ENCODE measurements at places on chromosomes 6 and 20.

GRCh38 chr20:50309764-50310672 is 119.4 kb downstream of the CEBPB start:
- DNase-seq = no peak

- DNase-seq = no peak
Measured at GRCh38 chr20:24755411-24755922, 193.6 kb upstream of the CST7 start.

DNA sequence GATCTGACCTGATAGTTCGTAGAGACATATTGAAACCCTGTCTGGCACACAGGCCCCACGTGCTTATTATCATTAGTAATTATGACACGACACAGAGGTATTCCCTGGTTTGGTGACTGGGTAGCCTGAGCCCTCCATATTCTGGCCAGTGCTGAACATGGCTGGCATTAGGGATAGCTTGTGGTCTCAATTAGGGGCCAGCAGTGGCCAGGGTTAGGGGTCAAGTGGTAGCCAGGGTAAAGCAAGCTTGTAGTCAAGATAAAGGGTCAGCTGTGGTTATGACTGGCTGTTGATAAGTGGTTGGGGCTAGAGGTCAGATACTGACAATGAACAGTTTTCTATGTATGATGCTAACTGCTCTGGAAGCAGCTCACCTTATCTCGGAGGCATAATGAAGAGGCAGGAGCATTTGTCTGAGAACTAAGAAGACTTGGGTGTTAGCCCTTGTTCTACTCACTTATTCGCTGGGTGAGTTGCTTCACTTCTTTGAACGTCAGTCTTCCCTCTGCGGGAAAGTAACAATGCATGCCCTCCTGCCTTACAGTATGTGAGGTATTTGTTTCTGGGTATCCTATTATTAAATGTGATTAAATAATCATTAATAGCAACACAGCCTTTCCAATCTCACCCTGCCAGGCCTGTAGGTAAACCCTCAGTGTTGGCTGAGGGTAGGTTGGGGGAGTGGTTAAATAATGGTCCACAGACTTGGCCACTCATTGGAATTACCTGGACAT is 66.7 kb downstream of the VEGFA start:
- DNase-seq = no peak

DNA sequence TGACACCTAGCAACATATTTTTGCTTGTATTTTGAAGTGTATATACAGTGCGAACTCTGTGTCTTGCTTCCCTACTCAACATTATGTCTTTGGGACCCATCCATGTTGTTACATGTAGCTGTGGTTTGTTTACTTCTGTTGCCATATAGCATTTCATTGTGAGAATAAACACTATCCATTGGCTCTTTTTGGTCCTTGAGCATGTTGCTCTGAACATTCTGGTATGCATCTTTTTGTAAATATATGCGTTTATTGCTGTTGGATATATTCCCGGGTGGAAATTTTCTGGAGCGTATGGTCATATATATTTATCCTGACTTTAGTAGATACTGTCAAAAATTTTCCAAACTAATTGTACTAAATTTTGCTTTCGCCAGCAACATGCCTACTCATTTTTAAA is 222.5 kb upstream of the SPTLC3 start:
- DNase-seq = no peak
